T-helper 17 cell (primary cell): ENCODE measurements at places on chromosomes 7 and 10.

- DNase-seq: no peak
Measured at GRCh38 chr10:3955955-3956617, 171.1 kb upstream of the KLF6 start.

- DNase-seq: no peak
Measured at GRCh38 chr7:36860681-36861080, 136.4 kb upstream of the AOAH start.

DNA sequence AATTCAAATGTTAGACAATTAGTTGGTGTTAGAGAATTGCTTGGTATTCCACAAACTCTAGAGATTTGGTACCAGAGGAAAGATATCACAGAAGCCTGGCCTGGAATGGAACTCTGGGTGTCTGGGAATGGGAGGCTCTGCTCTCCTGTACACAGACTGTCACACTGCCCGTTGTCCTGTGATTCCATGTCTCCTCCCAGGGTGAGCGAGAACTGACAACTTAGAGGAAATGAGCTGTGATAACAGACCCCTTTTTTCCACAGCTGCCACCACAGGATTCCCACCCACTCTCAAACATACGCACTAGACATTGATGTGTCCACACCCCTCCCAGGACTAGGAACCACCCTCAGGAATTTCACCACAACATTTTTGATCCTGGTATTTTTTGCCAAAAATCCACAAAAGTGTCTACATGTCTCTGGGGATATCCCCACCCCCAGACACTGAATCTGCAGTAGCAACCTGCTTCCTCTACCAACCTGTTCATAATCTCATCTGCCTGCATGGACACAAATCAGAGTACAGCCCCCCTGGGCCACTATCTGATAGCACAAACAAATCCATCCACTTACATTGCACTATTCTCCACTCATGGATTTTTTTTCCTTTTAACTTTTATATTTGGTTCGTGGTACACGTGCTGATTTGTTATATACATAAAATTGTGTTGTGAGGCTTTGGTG lies 4.7 kb downstream of the ZNF273 start:
- DNase-seq: no peak

- DNase-seq: no peak
Measured at GRCh38 chr7:67631476-67631875, 634.8 kb downstream of the TYW1 start.

- no peak for DNase-seq
Measured at GRCh38 chr7:21243265-21243664, 184.6 kb upstream of the SP4 start.

DNA sequence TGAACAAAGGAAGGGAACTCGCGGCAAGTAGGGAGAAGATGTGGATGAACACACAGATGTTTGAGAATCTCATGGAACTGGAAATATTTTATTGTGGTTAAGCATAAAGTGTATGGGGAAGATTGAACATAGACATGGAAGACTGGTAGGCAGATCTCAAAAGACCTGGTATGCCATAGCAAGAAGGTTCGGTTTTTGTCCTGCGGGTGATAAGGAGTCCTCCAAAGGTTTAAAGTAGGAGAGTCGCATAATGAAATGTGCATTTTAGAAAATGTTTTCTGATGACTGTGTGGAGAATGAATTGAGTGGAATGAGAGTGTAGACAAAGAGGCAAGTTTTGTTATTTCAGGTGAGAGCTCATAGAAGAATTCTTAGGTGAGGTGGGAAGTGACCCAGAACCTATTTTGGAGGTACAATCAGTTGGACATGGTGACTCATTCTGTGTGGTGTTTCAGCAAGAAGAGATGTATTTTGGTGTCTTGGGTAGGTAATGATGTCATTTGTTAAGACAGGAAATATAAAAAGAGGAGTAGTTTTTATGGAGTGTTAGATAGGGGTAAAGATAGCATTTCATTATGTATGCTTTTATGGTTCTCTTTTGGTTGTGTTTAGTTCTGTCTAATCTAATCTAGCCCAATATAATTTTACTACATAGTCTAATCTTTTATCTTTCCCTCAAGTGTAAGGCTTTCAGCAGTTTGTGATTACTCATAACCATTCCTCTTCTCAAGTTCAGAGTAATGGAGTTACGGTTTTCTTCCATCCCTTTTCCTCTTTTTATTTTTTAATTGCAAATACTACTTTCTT lies 239.2 kb downstream of the EXOC4 start:
- DNase-seq: no peak

GRCh38 chr10:21263263-21263803 lies 262.1 kb downstream of the SKIDA1 start:
- DNase-seq: no peak

GRCh38 chr10:36224431-36224985 lies 582.4 kb upstream of the FZD8 start:
- no peak for DNase-seq

GRCh38 chr10:106182542-106182941 lies 982.0 kb downstream of the SORCS1 start:
- DNase-seq: no peak

DNA sequence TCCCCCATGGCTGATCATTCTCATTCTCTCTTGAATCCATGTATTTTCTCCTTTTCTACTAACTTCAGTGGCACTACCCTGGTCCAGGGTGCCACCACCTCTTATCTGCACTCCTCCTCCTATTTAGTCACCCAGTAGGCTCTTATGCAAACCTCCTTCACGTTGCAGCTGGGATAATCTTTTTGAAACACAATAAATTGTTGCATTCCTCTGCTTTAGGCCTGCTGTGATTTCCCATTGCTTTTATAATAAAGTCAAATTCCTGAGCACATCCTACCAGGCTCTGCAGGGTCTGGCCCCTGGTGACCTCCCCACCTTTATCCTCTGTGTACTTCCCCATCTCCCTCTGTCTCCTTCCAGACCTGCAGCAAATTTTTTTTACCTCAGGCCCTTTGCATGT lies 112.7 kb upstream of the KIAA1217 start:
- no peak for DNase-seq

DNA sequence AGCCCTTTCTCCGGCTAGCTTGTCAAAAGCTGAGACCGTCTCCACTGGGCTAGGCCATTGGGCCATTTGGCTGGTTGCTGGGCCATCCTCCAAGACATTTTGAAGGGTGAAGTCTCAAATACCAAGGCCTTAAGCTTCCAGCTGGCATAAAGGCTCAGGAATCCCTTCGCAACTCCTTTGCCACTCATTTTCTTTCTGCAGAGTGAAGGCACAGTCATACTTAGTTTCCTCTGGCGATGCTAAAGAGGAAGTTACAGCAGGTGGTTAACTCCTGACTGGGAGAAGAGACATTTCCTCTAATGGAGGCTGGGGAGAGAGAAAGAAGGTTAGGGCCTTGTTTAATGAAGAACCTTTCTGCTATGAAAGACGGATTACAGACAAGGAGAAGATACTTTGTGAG lies 4.8 kb upstream of the REPIN1 start:
- DNase-seq: no peak

DNA sequence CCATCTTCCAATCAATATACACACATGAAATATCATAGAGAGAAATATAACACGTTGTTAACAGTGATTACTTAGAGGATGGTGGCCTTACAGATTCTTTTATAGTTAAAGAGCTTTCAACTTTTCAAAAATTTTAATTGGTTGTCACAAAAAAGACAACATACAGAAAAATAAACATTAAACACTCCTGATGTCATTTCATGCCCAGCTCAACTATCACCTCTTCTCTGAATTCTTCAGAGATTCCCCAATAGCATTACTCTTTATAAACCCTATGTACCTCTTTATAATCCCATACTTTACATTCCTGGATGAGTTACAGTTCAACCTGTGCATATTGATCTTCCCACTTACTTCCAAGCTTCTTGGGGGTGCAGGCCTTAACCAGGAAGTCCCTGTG lies 159.8 kb downstream of the POU6F2 start:
- no peak for DNase-seq

DNA sequence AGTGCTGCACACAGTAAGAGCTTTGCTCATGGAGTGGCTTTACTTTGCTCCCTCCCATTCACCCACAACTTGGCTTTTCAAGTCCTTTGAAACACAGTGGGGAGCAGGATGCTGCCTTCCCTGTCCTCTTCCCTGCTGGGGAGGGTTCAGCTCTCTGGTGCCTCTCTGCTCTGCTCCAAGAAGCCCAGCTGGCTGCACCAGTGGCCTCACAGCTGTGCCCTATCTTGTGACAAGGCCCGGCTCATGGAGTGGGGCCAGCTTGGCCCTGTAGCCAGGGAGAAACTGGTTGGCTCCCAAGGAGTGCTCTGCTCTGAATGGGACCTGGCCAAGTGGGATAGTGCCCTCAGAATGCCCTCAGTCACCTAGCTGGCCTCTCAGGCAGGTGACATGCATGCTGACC lies 212.3 kb upstream of the ZMIZ1 start:
- DNase-seq: no peak

DNA sequence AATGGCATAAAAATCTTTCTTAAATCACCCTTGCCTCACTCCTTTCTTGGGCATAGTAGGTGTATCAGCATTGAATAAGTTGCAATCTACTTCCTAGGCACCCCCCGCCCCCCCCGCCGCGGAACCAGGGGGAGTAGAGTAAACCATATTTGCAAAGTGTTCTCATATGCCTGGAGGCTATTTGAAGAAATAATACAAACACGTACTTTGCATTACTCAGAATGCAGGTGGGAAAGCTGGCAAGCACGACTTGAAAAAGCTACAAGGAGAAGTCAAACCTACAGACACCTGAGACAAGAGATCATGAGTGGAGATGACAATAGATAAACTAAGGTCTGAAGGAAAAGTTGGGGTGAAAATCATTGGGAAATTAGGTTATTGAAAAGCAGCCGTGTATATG lies 65.6 kb downstream of the POM121L12 start:
- DNase-seq: no peak

DNA sequence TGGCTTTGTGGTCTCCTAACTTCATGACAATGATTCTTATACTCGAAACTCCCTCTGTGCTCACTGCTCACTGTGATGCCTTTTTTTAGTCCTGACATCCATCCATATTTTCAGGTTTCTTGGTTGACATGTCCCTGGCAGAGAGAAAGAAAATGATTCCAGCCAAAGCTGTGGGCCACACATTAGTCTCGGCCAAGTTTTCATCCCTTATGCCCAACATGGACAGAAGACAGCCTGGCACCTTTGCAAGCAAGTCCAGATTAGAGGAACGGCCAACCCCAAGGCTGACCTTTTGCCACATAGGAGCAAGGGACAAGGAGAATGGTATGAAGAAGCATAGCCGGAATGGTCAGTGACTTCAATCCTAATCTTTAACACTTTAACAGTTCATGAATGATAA lies 8.7 kb upstream of the OPALIN start:
- no peak for DNase-seq

GRCh38 chr7:83306502-83306901 lies 143.8 kb upstream of the PCLO start:
- no peak for DNase-seq

GRCh38 chr10:113806503-113806902 lies 47.4 kb downstream of the DCLRE1A start:
- no peak for DNase-seq
